ENCODE measurements at places on chromosomes 7 and 10. TPM values are rescaled to one million over a fixed set of nuclear protein-coding genes. Genes with fewer than 3 reads are reported as not detected.

The MCM10 gene
- total RNA-seq: 61.7 TPM

The ZNF365 gene
- total RNA-seq: not detected

The ACHE gene
- total RNA-seq: not detected

The SSC4D gene
- total RNA-seq: 0.50 TPM

The PLEKHS1 gene
- not detected for total RNA-seq

The KIAA1549 gene
- 0.45 TPM for total RNA-seq

The SLC26A3 gene
- not detected for total RNA-seq

The HOXA6 gene
- total RNA-seq: not detected

The MYOZ1 gene
- total RNA-seq: not detected

The CALD1 gene
- 0.82 TPM for total RNA-seq

The RAPGEF5 gene
- total RNA-seq: 0.27 TPM

The ASZ1 gene
- not detected for total RNA-seq

The ENTPD7 gene
- 8.3 TPM for total RNA-seq

The NCF1 gene
- 2.2 TPM for total RNA-seq

The MNX1 gene
- total RNA-seq: 0.14 TPM

The ZSCAN25 gene
- 31.1 TPM for total RNA-seq

The PDZD7 gene
- 0.77 TPM for total RNA-seq

The ERLIN1 gene
- total RNA-seq: 17.1 TPM

The ELOVL3 gene
- total RNA-seq: not detected

The PDE6C gene
- total RNA-seq: not detected

The CACNB2 gene
- total RNA-seq: 0.23 TPM

The AS3MT gene
- 0.36 TPM for total RNA-seq

The RADIL gene
- 0.14 TPM for total RNA-seq

All from T-helper 2 cell treated with Interferon-gamma antibody and Interleukin-4, amounts not matched to agents 100 ng/mL and 5 ng/mL, for 36 hours (primary cell).